ENCODE measurements at places on chromosomes 2 and 18.

GRCh38 chr2:125456693-125457363, 1199.1 kb upstream of the GYPC start:
- no peak for DNase-seq

GRCh38 chr2:180871649-180872048, 108.8 kb upstream of the UBE2E3 start:
- no peak for DNase-seq

GRCh38 chr2:193124815-193125214, 930.1 kb upstream of the TMEFF2 start:
- no peak for DNase-seq

GRCh38 chr2:237724811-237725478, 73.6 kb upstream of the RBM44 start:
- no peak for DNase-seq

GRCh38 chr2:223997938-223998337, 40.7 kb downstream of the MRPL44 start:
- DNase-seq = no peak

DNA sequence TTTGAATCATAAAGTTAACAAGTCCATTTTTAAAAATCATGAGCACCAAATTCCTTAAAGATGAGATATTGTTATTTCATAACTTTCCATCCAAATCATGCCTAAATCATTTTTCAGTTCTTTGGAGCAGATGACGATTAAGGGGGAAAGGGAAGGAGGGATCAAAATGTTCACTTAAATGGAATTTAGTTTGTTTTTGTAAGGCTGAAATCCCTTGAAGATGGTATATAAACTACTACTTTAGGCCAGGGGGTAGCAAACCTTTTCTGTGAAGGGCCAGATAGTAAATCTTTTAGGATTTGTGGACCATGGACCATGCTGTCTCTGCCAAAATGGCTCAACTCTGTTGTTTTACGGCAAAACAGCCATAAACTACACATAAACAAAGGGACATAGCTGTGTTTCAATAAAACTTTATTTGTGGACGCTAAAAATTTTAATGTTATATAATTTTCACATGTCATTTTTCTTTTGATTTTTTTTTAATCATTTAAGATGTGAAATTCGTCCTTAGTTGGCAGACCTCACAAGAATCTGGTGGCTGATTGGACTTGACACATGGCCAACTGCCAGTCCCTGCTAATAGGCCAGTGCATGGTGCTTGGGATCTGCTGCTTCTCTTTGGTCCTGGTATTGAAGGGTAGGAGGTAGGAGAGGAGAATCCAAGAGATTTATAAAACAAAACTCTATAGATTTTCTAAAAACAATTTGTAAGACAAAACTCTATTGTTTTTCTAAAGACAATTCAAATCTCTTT, 52.0 kb upstream of the RTN4 start:
- DNase-seq = no peak

DNA sequence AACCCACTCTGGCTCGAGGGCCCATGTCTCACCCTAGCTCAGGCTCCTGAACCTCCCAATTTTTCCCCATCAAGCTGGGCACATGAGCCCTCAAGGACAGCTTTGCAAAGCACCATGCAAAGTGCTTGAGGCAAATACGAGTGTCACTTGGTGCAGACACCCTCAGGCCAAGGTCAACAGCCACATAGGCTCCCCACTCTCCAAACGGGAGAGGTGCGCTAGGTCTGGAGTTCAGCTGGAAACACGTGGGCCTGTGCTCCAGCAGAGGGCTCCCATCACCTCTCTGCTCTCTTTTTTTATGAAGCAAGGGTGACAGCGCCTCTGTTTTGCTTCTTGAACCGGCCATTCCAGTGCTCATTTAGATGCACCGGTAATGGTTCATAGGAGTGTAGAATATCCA, 11.9 kb upstream of the ARHGAP25 start:
- DNase-seq = no peak

GRCh38 chr2:165003443-165004130, 48.3 kb upstream of the SLC38A11 start:
- DNase-seq = no peak

DNA sequence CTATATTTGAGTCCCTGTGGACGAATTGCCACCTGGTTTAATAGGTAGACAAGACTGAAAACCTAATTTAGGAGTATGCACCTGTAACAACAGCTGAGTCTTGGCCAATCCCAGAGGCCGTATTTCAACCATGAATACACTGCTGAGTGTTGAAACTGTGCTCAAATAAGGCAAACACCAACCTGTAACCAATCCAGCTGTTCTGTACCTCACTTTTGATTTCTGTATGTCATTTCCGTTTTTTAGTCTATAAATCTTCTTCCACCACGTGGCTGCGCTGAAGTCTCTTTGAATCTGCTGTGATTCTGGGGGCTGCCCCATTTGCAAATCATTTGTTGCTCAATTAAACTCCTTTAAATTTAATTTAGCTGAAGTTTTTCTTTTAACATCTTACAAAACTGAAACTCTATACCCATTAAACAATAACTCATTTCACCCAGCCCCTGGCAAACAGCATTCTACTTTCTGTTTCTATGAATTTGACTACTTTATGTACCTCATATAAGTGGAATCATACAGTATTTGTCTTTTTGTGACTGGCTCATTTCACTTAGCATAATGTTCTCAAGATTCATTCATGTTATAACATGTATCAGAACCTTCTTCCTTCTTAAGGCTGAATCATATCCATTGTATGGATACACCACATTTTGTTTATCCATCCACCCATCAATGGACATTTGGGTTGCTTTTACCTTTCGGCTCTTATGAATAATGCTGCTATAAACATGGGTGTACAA, 7.5 kb upstream of the YPEL5 start:
- no peak for DNase-seq

GRCh38 chr2:39455826-39456225, 18.7 kb upstream of the MAP4K3 start:
- no peak for DNase-seq

DNA sequence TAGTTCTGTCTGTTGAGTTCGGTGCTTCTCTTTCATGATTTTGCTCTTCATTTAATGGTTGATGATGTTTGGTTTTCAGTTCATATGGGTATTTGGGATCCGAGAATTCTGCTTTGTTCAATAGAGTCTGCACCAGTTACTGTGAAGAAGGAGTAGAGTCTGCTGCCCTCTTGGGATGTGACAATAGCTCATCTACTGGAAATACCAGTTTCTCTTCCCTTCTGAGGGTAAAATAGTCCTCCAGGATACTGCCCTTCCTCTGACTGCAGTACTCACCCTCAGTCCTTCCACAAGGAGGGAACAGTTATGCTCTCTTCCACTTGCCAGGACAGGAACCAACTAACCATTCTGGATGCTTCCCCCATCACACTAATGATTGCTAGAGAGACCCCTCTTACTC, 12.5 kb upstream of the TNFAIP6 start:
- DNase-seq = no peak

GRCh38 chr2:191195021-191195420, 44.2 kb upstream of the STAT4 start:
- no peak for DNase-seq

GRCh38 chr2:136183097-136183496, 65.1 kb upstream of the CXCR4 start:
- no peak for DNase-seq

GRCh38 chr2:128249555-128249954, 69.1 kb downstream of the HS6ST1 start:
- no peak for DNase-seq

GRCh38 chr2:162060532-162060931, 13.5 kb downstream of the DPP4 start:
- no peak for DNase-seq

DNA sequence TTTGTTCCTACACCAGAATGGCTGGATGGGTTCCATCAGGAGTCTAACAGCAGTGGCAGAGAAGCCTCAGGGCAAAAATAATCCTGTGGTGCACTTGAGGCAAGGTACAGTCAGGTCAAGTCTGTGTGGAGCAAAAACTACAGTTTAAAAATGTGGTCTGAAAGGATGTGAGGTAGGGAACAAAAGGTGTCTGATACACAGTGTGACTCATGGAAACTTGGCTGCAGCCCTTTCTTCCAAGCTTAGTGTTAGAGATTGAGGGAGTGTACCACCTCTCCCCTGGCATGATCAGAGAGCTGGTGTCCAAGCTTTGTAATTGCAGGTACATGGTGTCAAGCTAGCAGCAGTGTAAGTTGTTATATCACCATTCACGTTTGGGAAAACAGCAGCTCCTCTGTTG, 8.9 kb downstream of the ANKAR start:
- DNase-seq = no peak

DNA sequence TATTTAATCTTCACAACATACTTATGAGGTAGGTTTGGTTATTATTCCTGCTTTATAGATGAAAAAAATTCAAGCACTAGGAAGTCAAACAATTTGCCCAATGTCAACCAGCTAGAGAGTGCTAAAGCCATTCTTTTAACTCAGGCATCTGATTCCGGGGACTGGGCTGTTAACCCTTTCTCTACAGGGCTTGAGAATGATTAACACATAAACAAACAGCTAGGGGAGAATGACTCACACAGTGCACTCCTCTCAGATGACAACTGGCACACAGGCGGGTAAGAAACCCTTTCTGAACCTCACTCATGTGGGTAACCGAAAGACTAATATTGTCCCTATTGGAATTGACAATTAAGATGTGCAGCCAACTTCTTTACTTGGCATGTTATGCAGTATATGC, 86.3 kb upstream of the FSHR start:
- no peak for DNase-seq

GRCh38 chr2:179428649-179429048, 164.0 kb upstream of the SESTD1 start:
- DNase-seq = no peak

DNA sequence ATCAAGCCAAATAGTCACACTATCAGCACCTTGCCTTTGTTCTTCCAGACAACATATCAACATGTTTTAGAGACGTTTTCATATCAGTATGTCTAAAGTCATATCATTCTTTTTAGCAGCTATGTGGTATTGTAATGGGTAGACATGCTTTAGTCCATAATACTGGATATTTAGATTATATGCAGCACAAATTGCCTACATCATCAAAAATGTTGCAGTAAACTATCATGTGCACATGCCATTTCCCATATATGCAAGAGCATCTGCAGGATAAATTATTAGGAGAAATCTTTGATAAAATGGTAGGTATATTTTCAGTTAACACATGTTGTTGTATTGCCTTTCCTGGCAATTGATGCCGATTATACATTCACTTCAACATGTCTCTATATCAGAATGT, 636.5 kb downstream of the XIRP2 start:
- no peak for DNase-seq

GRCh38 chr2:24658531-24659202, 134.5 kb downstream of the PTRHD1 start:
- no peak for DNase-seq

- DNase-seq = no peak
Observed at GRCh38 chr18:48784656-48785055, 166.1 kb downstream of the SMAD7 start.

- no peak for DNase-seq
Observed at GRCh38 chr2:239251971-239252370, 148.8 kb downstream of the HDAC4 start.

DNA sequence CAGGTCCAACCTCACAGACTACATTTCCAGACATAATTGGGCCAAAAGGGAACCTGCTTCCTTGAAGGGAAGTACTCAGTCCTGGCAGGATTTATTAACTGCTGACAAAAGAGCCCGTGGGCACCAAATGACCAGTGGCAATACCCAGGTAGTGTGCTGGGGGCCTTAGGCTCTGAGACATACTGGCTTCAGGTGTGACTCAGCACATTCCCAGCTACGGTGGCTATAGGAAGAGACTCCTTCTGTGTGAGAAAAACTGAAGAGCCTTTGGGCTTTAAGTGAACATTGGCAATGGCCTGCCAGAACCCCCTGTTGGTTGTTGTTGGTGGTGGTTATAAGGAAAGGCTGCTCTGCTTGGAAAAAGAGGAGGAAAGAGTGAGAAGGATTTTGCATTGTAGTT, 401.8 kb downstream of the KCNJ3 start:
- no peak for DNase-seq

- DNase-seq = no peak
Observed at GRCh38 chr2:219476652-219477151, 22.0 kb upstream of the GMPPA start.

- DNase-seq = no peak
Observed at GRCh38 chr18:21146016-21146415, 34.4 kb upstream of the ROCK1 start.

DNA sequence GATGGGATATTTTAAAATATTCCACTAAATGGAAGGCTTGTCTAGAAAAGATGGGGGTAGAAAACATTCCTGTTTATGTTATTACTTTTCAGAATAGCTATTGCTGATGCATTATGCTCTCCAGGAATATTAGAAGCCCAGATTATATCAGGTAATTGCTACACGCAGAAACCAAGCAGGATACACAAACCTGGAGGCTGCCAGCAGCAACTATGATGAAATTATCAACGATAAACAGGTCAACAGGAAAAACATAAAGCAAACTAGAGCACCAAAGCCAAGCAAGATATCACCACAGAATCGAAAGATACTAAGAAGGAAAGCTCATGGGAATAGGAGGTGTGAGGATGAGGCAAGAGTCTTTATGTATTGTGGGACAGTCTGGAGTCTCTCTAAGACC, 113.2 kb upstream of the SPATS2L start:
- no peak for DNase-seq

GRCh38 chr18:10726198-10727068, 200.6 kb downstream of the NAPG start:
- DNase-seq = no peak

GRCh38 chr2:101388232-101388631, 929 bp upstream of the CREG2 start:
- DNase-seq = no peak

DNA sequence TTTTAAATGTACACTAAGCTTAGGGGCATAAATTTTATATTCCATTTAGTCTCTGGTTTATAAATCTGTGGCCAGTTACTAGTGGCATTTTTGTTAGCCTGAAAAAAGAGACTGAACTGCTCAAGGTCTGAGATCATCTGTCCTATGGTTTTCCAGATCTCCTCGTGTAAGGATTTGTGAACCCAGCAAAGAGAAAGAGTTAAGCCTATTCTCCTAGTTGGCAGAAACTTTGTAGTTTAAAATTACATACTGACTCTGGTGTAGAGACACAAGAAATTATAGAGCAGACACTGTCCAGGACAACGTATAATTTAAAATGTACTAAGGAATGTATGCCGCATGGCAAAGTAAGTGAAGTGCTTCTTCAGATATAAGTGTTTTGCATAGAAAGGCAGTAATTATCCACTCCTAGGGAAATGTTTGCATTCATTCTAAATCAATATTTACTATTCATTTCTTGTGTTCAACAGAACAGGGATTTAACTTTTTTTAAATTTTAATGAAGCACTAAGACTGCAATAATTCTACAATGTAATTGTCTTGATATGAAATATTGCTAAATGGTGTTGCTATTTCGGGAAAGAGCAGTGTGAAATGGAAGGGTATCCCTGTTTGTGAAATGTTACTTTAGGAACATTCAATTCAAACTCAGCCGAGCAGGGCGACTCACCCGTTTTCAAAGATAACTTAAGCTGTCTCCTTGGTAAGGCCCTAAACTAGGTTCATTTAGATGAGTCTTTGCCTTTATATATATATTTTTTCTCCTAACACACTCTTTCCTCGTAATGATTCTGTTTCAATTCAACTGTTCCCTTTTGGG, 508.4 kb upstream of the ZEB2 start:
- no peak for DNase-seq

GRCh38 chr2:24626131-24626530, 135.1 kb downstream of the NCOA1 start:
- no peak for DNase-seq

Measured in GM10248 (cell line).